ENCODE measurements at places on chromosomes 13 and 19.

GRCh38 chr19:17557466-17557865, 2.0 kb downstream of the COLGALT1 start:
- DNase-seq = no peak

DNA sequence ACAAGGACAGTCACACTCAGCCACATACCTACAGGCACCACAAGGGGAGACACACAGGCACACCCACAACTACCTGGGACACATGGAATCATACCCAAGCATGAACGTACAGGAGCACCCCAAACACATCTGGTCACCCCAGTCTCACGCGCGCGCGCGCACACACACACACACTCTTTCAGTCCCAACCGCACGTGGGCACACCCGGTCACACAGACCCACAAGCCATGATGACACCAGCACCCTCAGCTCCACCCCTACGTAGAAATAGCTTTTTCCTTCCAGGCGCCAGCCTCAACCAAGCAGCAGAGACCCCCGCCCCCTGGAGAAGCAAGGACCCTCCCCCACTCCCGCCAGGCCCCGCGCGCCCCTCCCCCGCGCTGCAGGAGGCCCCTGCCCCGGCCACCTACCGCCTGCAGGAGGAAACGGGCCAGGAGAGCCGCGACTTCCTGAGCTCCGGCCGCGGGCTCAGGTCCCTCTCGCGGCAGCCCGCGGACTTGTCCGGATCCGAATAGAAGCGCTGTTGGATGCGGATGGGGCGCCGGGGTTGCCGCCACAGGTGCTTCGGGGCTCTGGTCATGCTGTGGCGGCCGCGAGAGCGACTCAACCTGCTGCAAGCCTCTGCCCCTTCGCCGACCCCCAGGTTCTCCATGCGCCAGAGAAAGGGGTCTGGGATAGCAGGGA, 6.4 kb upstream of the PDE4C start:
- DNase-seq = no peak

GRCh38 chr13:91659256-91660075, 261.0 kb downstream of the GPC5 start:
- no peak for DNase-seq

- no peak for DNase-seq
Observed at GRCh38 chr13:75353781-75354193, 128.2 kb downstream of the TBC1D4 start.

- DNase-seq = no peak
Observed at GRCh38 chr19:4908781-4909155, 533 bp upstream of the UHRF1 start.

GRCh38 chr13:102838273-102838672, 7.6 kb upstream of the ERCC5 start:
- DNase-seq = no peak

DNA sequence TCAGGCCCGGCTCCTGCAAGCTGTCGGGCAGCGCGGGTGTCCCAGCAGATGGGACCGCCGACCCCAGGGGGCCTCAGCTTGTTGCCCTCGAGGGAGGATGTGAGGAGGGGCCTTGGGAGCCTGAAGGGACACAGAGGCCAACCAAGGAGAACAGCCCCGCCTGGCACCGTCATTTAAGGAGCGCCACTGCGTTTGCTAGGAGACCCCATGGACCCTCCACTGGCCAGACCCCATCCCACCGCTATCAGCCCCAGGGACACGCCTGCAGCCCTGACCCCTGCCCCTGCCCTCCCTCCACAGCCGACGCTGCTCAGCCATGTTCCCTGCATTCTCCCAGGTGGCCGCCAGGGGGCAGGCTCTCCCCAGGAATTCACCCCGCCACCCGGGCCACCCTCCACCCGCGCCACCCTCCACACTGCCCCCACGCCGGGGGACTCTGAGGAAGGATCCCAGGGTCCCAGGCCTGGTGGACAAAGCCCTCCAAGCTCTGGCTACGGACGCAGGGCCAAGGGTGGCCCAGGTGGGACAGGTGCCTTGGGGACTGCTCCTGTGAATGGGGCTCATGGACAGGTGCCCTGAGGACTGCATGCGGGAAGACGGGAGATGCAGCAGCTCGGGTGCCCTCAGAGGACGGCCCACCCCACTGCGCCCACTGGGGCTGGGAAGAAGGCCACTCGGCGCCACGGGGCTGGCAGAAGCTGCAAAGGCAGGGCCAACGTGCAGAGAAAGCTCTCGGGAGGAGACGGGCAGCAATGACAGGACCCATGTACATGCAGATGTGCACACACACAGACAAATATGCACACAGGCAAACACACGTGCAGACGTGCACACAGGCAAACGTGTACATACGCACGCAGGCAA, 34.4 kb downstream of the PIP5K1C start:
- DNase-seq = no peak

DNA sequence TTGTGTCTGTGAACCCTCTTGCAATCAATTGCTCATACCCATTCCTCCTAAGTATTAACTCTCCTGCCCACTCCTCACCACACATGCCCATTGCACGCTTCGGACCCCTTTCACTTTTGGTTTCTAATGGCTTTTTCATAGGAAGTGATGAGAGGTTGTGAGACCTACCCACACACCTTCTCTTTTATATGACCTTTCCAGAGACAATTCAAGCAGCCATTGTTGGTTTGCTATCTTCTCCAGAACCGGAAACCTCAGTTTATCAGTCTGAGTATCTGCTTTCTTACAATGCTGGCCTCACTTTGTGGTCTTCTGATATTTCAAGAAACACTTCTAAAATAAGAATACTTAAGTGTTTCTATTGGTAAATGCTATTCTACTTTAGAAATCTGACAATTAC, 1550.8 kb upstream of the SLC10A2 start:
- DNase-seq = no peak

GRCh38 chr13:36061054-36061453, 70.1 kb downstream of the DCLK1 start:
- DNase-seq = no peak

Data from RWPE2 (cell line).